ENCODE measurements at places on chromosomes 2 and 18. TPM values are rescaled to one million over a fixed set of nuclear protein-coding genes. Genes with fewer than 3 reads are reported as not detected.

The HOXD9 gene
- not detected for total RNA-seq

The SNED1 gene
- 56.3 TPM for total RNA-seq

The PLGLB2 gene
- 4.8 TPM for total RNA-seq

The HOXD10 gene
- total RNA-seq: not detected

The DUSP19 gene
- 1.2 TPM for total RNA-seq

The CHMP3 gene
- total RNA-seq: 103 TPM

The SCYGR2 gene
- total RNA-seq: not detected

The MYO1B gene
- 0.85 TPM for total RNA-seq

DNA sequence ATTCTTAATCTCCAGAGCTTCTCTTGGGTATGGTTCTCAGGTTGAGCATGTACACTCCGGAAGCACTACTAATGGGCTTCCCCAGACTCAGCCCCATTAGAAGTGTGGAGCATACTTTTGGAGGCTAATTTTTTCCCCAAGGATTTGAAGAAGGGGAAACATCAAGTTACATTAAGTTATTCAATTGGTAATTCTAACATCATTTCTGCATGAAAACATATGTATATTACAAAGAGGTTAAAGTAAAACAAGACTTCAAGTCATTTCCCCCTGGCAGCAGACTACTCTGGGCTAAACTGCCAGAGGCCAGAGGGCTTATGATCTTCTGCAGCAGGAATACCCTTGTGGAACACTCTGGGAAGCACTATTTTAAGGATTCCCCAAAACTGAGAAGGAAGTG is 227.7 kb upstream of the STK17B start:
- H3K27me3 ChIP-seq: no peaks in the 10 kb centered on the region
- no peaks in the 10 kb centered on the region for H3K36me3 ChIP-seq

GRCh38 chr2:83970217-83970929 is 488.7 kb downstream of the SUCLG1 start:
- no peak overlapping the region for H3K27ac ChIP-seq
- H3K4me3 ChIP-seq: no peak overlapping the region
- DNase-seq: no peak
- no peaks in the 10 kb centered on the region for H3K4me1 ChIP-seq
- H3K36me3 ChIP-seq: no peaks in the 10 kb centered on the region

- no peak overlapping the region for H3K4me3 ChIP-seq
- H3K4me1 ChIP-seq: peaks cover 28% of the 10 kb centered on the region
- no peak overlapping the region for H3K27ac ChIP-seq
- H3K27me3 ChIP-seq: no peaks in the 10 kb centered on the region
- DNase-seq: no peak
- no peaks in the 10 kb centered on the region for H3K36me3 ChIP-seq
These were observed 33.9 kb downstream of the ZAP70 start for GRCh38 chr2:97747285-97747684.

DNA sequence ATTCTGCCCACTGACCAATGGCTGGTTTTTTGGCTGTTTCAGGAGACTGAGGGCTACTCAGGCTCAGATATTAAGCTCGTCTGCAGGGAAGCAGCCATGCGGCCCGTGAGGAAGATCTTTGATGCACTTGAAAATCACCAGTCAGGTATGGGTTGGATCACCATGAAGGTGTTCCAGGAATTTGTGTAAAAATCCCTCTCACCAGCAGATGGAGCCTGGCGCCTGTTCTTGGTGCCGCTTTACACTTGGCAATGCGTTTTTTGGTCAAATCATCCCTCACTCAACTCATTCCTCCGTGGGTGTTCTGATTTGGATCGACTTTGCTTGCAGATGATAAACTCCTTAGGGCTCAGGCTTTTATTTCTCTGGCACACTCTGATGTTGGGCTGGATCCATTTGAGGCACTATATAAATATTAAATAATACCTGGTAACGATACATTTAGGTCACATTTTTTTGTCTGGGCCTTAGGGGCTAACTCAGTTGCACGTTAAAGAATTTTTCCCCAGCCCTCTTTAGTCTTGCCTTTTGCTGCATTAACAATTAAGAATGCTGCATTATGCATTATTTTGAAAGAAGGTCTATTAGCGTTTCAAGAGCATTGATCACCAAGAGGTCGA is 50.0 kb downstream of the HDHD2 start:
- DNase-seq: peak; percentile 54
- no peaks in the 10 kb centered on the region for H3K4me1 ChIP-seq
- H3K27ac ChIP-seq: no peak overlapping the region
- H3K27me3 ChIP-seq: no peaks in the 10 kb centered on the region
- peaks cover under 1% of the 10 kb centered on the region for H3K36me3 ChIP-seq

GRCh38 chr18:7946734-7947377 is 379.7 kb downstream of the PTPRM start:
- H3K4me1 ChIP-seq: peaks cover 5% of the 10 kb centered on the region
- H3K27ac ChIP-seq: no peak overlapping the region
- H3K27me3 ChIP-seq: no peaks in the 10 kb centered on the region
- no peaks in the 10 kb centered on the region for H3K36me3 ChIP-seq
- peak overlapping the region; percentile 50 for H3K4me3 ChIP-seq

- no peak overlapping the region for H3K27ac ChIP-seq
- H3K4me1 ChIP-seq: no peaks in the 10 kb centered on the region
These were observed 78.6 kb downstream of the BARD1 start for GRCh38 chr2:214730800-214731407.

- H3K36me3 ChIP-seq: no peaks in the 10 kb centered on the region
- H3K4me1 ChIP-seq: no peaks in the 10 kb centered on the region
- no peak overlapping the region for H3K27ac ChIP-seq
- no peaks in the 10 kb centered on the region for H3K27me3 ChIP-seq
- no peak for DNase-seq
These were observed 31.5 kb upstream of the CAB39 start for GRCh38 chr2:230681171-230681545.

DNA sequence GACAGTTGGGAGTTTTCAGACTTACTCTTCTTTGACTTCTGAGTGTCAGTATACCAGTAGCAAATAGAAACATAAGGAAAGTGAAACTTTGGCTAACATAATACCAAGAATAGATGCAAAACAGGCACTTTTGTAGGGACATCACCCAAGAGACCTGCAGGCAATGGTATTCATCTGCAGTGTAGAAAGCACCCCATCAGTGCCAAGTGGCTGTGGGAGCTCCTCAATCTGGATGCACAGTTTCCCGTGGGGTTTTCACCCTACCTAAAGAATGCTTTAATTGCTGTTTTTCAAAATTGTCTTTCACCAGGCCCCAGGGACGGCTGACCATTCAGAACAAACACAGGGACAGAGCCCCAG is 96.6 kb upstream of the GPR45 start:
- H3K36me3 ChIP-seq: no peaks in the 10 kb centered on the region
- H3K4me3 ChIP-seq: no peak overlapping the region
- no peak overlapping the region for H3K27ac ChIP-seq
- peaks cover 5% of the 10 kb centered on the region for H3K27me3 ChIP-seq

GRCh38 chr2:929925-930324 is 20.7 kb upstream of the SNTG2 start:
- no peaks in the 10 kb centered on the region for H3K27me3 ChIP-seq
- no peak overlapping the region for H3K27ac ChIP-seq
- no peaks in the 10 kb centered on the region for H3K4me1 ChIP-seq
- H3K36me3 ChIP-seq: no peaks in the 10 kb centered on the region

DNA sequence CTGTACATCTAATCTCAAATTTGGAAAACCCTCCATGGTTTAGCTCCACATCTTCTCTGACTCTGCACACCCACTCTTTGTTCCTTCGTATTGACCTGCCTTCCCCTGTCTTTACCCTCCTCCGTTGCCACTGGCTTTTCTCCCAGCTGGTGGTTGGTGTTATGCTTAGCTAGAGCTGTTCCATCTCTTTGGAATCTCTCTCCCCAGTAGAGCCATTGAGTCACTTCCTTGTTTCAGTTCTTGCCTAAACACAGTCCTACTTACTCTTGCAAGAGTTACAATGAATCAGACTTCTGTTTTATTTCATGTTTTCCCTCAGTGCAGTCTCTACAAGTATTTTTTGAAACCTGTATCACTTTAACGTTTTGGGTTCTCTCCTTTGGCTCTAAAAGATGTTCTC is 263.9 kb downstream of the LTBP1 start:
- no peak overlapping the region for H3K27ac ChIP-seq
- H3K4me1 ChIP-seq: no peaks in the 10 kb centered on the region
- no peaks in the 10 kb centered on the region for H3K36me3 ChIP-seq
- H3K4me3 ChIP-seq: no peak overlapping the region

DNA sequence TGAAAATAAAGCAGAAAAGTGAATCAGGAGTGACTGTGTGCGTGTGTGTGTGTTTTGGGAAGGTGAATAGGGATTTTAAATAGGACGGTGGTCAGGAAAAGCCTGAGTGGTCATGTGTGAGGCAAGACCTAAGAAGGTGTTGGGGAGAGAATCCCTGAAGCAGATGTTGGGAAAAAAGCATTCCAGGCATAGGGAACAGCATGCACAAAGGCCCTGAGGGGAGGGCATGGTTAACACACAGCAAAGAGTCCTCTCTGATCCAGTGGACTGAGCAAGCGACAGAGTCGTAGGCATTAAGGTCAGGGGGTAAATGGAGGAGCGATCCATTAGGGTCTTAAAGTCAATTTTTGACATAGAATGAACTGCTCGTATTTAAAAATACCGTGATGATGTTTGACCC is 34.0 kb upstream of the OTOS start:
- H3K4me1 ChIP-seq: no peaks in the 10 kb centered on the region
- no peak for DNase-seq
- H3K36me3 ChIP-seq: no peaks in the 10 kb centered on the region
- H3K4me3 ChIP-seq: no peak overlapping the region
- H3K27ac ChIP-seq: no peak overlapping the region

DNA sequence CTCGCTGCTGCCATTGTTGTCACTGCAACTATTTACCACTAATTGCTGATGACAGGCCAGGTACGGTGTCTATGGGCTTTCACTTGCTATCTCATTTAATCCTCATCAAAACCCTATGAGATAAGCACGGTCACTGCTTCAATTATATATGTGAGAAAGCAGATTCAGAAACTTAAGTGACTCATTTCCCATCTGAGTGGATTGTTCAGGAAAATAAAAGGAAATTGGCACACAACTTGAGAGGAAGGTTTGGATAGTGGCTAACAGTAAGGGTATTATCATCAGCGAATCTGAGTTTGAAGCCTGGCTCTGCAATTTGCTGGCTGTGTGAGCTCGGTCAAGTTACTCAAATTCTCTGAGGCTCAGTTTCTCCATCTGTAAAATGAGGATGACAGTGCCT is 196.0 kb downstream of the KCNS3 start:
- no peak overlapping the region for H3K4me3 ChIP-seq
- no peak for DNase-seq
- H3K27ac ChIP-seq: no peak overlapping the region
- H3K36me3 ChIP-seq: no peaks in the 10 kb centered on the region
- H3K4me1 ChIP-seq: no peaks in the 10 kb centered on the region

- H3K4me3 ChIP-seq: no peak overlapping the region
- no peaks in the 10 kb centered on the region for H3K27me3 ChIP-seq
- DNase-seq: no peak
- H3K27ac ChIP-seq: no peak overlapping the region
- H3K36me3 ChIP-seq: peaks cover 28% of the 10 kb centered on the region
- H3K4me1 ChIP-seq: peaks cover 7% of the 10 kb centered on the region
These were observed 72.3 kb downstream of the TANK start for GRCh38 chr2:161232571-161232970.

- H3K4me3 ChIP-seq: no peak overlapping the region
- H3K4me1 ChIP-seq: no peaks in the 10 kb centered on the region
- H3K27ac ChIP-seq: no peak overlapping the region
These were observed 42.1 kb upstream of the KCNG2 start for GRCh38 chr18:79755496-79756142.

DNA sequence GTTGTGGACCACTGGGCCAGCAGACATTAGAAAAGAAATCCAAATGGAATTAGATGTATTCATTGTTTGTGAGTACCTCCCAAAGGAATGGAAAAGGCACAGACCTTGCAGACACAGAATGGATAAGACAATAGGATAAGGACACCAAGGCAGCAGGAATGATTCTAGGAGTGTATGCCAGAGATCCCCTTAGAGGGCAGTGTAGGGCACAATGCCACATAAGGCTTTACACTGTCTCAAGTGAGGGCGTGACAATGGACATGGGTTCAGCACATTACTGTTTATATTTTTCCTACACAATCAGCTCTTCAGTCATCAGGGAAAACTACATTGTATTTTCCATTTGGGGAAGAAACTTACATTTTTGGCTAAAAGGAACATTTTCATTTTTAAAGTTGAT is 250.9 kb downstream of the PTH2R start:
- no peaks in the 10 kb centered on the region for H3K36me3 ChIP-seq
- H3K4me1 ChIP-seq: no peaks in the 10 kb centered on the region
- H3K27ac ChIP-seq: no peak overlapping the region
- H3K4me3 ChIP-seq: no peak overlapping the region
- DNase-seq: no peak

DNA sequence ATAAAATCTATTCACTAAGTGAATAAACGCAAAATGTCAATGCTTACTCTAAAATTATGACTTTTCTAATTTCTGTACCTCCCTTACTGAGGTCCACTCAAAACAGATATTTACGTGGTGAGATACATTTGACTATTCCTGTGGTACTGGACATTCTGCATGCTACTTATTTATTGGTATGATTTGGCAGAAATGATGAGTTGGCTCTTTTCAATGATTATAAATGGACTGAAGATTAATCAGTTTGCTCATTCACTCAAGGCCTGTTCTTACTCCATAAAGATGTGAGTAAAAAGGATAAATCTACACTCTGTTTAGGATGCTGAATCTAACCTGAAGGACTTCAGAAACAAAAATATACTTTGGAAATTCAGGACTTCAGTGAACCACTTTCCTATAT is 98.8 kb downstream of the OLA1 start:
- no peak overlapping the region for H3K27ac ChIP-seq
- H3K36me3 ChIP-seq: no peaks in the 10 kb centered on the region
- no peak for DNase-seq

- H3K36me3 ChIP-seq: no peaks in the 10 kb centered on the region
- H3K27ac ChIP-seq: no peak overlapping the region
- DNase-seq: no peak
- no peaks in the 10 kb centered on the region for H3K27me3 ChIP-seq
- no peak overlapping the region for H3K4me3 ChIP-seq
These were observed 107.2 kb upstream of the ETAA1 start for GRCh38 chr2:67289921-67290371.
